NCI-H1694 (cell line): ENCODE measurements at places on chromosomes 11 and 22.

GRCh38 chr11:1570001-1570453, 2.0 kb downstream of the DUSP8 start:
- DNase-seq = no peak

- DNase-seq = no peak
Measured at GRCh38 chr22:21951931-21952465, 650 bp downstream of the PPM1F start.

GRCh38 chr22:38435010-38435409, 20.0 kb downstream of the KCNJ4 start:
- DNase-seq = no peak

- DNase-seq = peak; percentile 83
Measured at GRCh38 chr22:21712751-21713427, 22.7 kb downstream of the YPEL1 start.

DNA sequence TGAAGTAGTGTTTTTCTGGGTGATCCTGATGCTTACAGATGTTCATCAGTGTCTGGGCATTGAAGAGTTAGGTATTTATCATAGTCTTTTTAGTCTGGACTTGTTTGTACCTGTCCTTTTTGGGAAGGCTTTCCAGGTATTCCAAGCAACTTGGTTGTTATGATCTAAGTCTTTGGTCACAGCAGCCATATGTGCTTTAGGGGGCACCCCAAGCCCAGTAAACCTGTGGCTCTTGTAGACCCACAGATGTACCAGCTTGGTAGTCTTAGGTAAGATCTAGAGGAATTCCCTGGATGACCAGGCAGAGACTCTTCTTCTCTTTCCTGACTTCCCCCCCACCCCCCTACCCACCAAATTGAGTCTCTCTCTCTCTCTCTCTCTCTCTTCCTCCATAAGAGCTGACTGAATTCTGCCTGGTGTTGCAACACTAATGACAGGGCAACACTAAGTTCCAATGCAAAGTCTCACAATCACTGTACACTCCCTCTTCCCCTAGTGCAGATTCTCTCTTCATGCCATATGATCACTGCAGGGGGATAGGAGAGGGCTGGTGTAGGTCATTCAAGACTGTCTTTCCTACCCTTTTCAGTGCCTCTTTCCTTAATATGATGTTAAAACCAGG, 24.5 kb upstream of the MMP8 start:
- no peak for DNase-seq

DNA sequence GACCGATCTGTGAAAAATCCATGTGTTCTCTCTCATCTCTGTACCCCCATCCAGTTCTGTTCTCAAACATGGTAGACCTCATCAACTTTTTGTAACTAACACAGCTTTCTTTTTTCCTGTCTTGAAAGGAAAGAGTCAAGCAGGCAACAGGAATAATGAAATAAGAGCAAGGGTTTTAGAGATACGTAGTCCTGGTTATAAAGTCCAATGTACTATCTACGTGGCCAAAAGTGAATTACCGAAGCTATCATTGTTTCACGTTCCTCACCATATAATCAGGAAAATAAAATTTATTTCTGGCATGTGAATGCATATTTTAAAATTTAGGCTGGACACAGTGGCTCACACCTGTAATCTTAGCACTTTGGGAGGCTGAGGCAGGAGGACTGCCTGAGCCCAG, 472.2 kb upstream of the ANO3 start:
- DNase-seq = no peak

- no peak for DNase-seq
Measured at GRCh38 chr11:113265362-113265761, 49.0 kb upstream of the TTC12 start.

- peak; percentile 68 for DNase-seq
Measured at GRCh38 chr11:67269401-67270255, 3.4 kb downstream of the GRK2 start.

DNA sequence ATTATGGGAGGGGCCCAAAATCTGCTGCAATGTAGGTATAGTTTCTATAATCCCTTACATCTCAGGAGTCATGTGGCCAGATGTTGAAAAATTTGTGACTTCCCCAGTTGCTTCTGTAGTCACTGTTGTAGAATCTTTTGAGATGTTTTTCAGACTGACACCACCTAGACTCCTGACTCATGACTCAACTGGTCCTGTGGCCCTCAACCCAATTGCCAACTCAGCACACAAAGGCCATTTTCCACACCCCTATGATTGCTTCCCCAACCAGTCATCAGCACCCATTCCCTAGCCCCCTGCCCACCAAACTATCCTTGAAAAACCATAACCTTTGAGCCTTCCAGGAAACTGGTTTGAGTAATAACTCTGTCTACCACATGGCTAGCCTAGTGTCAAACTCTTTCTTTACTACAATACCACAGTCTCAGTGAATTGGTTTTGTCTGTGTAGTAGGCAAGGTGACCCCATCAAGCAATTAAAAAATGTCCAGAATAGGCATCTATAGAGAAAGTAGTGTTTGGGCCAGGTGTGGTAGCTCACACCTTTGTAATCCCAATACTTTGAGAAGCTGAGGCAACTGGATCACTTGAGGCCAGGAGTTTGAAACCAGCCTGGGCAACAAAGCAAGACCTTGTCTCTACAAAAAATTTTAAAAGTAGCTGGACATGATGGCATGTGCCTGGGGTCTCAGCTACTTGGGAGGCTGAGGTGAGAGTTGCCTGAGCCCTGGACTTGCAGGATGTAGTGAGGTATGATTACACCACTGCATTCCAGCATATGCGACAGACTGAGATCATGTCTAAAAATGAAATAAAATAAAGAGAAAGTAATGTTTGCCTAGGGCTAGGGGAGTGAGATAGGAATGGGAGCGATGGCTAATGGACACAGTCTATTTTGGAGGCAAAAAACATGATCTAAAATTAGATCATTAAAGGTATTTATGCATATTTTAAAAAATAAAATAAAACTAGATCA, 24.1 kb upstream of the FEZ1 start:
- no peak for DNase-seq

GRCh38 chr11:132904607-132905006, 627.7 kb downstream of the OPCML start:
- no peak for DNase-seq

- no peak for DNase-seq
Measured at GRCh38 chr22:43159484-43160178, 8.3 kb downstream of the TSPO start.

DNA sequence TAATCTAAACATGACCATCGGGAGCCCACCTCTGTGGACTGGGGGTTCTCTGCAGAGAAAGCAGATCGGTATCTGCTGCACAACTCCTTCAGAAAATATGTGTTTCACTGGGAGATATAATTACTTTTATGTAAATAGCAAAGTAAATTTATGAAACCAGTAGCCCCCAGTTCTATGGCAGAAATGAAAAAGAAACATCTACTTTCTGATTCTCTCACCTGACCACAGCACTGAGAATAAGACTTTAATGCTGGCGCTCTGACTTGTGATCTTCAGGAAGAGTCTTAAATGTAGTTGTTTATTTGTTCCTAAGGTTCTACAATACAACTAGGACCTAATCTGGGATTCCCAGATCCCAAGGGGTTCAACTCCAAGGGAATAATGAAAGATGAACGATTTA, 518.0 kb downstream of the DLG2 start:
- DNase-seq = no peak

DNA sequence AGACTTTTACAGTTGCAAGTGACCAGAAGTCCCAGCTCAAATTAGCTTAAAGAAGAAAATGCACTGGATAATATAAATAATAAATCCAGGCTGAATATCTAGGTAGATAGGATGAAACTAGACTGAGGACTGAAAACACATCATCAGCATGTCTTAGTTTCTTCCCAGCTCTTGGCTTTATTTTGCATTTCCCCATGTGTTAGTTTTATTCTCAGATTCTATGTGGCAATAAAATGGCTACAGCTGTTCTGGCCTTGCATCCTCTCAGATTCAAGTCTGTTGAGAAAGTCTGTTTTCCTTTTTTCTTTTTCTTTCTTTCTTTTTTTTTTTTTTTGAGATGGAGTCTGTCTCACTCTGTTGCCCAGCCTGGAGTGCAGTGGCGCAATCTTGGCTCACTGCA, 22.6 kb upstream of the CAT start:
- no peak for DNase-seq

GRCh38 chr22:19387038-19387437, 44.5 kb downstream of the HIRA start:
- no peak for DNase-seq

DNA sequence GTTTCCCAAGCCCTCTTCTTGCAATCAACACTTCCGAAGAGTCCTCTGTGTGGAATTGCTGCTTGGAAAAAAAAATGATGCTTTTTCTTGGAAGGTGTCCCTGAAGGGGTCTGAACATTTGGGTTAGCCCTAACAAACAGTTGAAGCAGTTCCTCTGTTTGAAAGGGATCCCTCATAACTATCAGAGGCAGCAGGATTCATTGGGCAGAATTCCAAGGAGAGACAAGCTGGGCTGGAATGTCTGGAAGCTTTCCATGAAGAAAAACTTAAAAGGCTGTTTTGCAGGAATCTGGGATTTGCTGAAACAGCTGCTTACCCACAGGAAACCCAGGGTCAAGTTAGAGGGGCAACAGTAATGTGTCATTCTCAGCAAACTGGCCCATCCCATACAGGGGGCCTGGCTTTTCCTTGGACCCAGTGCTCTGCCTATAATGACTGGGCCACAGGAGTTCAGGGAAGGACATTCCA, 3.1 kb downstream of the CSNK2A3 start:
- DNase-seq = no peak

DNA sequence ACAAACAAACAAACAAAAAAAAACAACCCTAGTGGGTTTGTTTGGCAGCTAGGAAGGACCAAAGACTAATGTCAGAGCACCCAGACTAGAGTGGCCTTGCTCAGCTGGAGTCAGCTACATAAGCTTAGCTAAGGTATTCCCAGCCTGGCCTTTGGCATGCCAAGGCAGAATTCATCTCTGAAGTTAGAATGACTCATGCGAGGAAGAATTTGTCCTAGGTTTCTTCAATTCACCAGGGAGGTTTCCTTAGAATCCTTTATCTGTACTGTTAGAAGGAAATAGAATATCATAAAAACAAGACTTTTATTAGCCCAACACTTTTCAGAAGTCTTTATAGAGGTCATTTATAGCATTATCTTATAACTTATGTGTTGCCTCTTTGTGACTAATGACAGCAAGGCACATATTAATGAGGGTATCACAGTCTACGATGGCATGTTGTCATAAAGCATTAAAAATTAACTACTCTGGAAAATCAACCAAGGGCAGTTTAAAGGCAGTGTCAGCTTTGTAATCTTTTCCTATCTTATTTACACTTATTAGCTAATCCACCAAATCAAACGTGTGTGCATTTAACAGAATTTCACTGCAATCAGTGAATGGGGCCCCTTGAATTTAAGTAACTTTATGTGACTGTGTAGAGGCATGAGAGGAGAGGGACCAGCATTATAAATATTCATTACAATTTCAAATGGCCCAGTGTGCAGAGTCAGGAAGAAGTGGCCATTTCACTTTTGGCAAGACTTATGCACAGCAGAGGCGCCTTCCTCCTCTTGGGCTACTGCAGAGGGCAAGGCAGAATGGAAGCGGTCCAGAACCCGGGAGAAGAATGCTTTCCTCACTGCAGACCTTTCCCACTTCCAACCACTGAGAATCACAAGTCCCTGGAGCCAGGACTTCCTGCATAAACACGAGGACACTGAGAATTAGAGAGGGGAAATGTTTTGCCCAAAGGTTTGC, 36.3 kb downstream of the SLC5A1 start:
- no peak for DNase-seq

GRCh38 chr11:68412593-68413475, 47.7 kb upstream of the PPP6R3 start:
- DNase-seq = no peak

GRCh38 chr11:107263844-107264563, 193.6 kb downstream of the CWF19L2 start:
- no peak for DNase-seq

DNA sequence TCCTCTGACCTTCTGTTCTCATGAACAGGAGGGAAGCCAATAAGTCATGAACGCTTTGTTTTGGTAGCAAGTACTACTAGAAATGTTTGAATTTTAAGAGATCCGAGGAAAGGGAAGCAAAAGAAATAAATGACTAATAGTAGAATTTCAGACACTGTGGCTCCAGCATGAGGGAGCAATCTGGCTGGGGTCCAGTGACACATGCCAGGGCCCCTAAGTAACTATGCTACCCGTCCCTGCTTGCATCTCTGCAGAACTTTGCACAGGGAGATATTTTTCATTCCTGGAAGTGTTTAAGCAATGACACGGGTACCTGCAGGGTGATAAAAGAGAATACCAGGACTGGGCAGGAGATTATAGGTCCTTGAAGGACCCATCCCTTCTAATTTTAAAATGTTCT, 7.3 kb upstream of the ADAMTS8 start:
- DNase-seq = no peak

DNA sequence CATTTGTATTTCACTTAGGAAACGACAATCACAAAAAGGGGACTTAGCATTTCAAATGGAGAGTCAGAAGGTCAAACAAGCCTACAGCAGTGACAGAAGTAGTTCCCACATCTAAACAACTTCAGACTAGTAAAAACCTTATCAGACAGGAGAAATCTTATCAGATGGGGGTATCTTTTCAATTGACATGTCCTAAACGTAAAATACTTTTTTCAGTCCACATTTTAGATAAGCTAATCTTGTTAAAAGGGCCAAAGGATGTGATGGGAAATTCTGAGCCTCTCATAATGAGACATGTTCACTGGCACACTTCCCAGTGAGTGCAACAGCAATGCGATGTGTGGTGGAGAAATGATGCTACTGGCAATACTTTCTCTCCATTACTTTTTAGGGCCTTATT, 2.4 kb downstream of the MAPK1 start:
- DNase-seq = no peak

DNA sequence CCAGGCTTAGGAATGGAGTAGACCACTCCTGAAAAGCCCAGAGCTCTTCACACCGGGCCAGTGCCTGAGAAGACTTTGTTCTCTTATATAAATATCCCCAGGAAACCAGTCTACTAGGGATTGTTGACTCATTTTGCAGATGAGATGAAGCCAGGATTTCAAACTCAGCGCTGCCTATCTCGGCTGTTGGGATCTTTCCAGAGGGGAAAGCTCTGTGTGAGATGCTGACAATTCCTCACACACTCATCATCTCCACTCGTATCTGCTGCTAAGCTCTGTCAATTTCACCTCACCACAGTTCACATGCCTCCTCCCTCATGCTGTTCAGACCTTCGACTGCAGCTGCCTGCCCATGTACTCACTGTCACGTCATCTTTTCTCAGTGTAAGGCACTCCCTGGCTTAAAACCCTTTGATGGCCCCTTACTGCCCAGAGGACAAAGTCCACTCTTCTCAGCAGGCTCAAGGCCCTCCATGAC, 12.5 kb downstream of the USH1C start:
- DNase-seq = no peak
